ENCODE measurements at places on chromosomes 7 and 10.

DNA sequence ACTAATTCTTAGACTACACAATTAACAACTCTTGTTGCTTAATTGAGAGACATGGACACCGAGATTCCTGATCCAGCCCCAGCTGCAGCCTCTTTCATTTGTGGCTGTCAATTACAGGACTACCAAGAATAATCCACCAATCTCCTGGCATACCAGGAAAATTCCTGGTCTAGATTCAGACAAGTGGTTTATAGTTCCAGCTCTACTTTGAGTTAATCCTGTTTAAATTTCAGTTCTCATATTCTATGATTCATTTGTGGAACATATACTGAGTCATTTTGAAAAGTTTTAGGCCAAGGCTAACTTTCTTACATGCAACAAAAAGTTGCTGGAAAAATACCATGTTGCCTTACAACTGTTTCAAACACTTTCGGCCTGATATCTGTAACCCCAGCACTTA is 253.5 kb downstream of the MAGI2 start:
- no peak for DNase-seq

DNA sequence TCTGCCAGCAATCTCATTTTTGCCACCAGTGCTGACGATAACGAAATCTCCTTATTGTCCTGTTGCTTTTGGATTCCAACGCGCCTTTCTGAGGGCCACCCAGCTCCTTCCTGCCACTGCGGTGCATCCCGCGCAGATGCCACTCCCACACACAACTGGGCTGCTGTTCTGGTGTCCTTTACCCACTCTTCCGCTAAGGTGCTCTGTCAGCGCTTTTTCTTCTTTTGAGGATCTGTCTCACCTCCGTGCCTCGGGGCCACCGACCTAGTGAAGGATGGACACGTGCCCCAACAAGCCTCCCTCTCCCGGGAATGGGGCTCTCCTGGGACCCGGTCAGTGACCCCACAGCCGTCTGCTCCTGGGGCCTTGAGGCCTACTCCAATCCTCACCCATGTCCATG is 314.3 kb upstream of the COBL start:
- no peak for DNase-seq

- DNase-seq = peak; percentile 4
These were observed 112.2 kb downstream of the EXOC4 start for GRCh38 chr7:133364959-133365690.

DNA sequence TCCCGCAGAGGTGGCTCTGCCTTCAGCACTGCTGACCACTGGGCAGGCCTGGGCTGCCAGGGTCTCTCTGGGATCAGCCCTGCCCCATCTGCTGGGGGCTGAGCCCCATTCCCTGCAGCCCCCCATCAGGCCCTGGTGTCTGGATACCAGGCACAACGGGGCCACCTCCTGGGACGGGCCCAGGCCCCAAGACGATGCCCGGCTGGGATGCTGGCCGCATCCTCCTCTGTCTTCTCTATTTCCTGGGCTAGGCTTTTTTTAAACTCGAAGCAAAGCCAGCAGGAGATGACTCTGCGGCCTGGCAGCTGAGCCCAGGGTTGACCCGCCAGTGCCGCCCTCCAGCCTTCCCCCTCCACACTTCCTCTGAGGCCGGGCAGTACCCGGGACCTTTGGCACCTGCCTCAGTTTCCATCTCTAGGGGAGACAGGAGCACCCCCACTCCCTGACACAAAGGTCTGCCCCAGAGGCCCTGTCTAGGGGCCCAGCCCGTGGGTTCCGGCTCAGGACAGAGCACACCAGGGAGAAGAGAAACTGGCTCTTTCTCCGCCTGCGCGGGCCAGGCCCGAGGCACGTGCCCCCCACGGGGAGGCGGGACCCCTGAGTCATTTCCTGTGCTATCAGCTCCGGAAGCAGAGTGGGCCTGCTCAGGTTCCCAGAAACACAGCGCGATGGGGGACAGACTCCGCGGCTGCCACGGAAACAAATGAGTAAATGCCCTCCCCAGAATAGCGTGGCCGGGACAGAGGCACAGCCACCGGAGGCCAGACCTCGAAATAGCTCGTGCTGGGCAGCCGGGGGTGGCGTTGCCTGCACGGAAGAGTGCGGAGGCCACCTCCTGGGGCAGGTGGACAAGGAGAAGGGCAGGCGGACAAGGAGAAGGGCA is 84.6 kb upstream of the PDGFA start:
- DNase-seq = peak; percentile 95

GRCh38 chr7:54985426-54986330 is 33.1 kb upstream of the EGFR start:
- DNase-seq = no peak

GRCh38 chr7:72266771-72267170 is 145.4 kb downstream of the CALN1 start:
- DNase-seq = no peak

GRCh38 chr7:76047305-76047810 is 442 bp downstream of the STYXL1 start:
- DNase-seq = no peak

Measured in MV-4-11 (cell line).